Liver (tissue), 10 donors: ENCODE measurements at places on chromosomes 12 and 14. TPM values are rescaled to one million over a fixed set of nuclear protein-coding genes. Genes with fewer than 3 reads are reported as not detected.

CIDEB gene
- 142 TPM for total RNA-seq

PIANP gene
- total RNA-seq: not detected

NR1H4 gene
- 106 TPM for total RNA-seq

LPAR5 gene
- total RNA-seq: 2.0 TPM

KRT86 gene
- total RNA-seq: not detected

POTEM gene
- not detected for total RNA-seq

ANGEL1 gene
- total RNA-seq: 15.9 TPM

ASIC1 gene
- 0.05 TPM for total RNA-seq

NFATC4 gene
- 1.4 TPM for total RNA-seq

KRT79 gene
- total RNA-seq: not detected

BDKRB2 gene
- 0.19 TPM for total RNA-seq

GALNT9 gene
- 0.09 TPM for total RNA-seq

DEGS2 gene
- 0.17 TPM for total RNA-seq

TAS2R42 gene
- total RNA-seq: not detected

MSRB3 gene
- 3.5 TPM for total RNA-seq

BCL2L2 gene
- 28.0 TPM for total RNA-seq

BCL11B gene
- total RNA-seq: 0.42 TPM

AMDHD1 gene
- 124 TPM for total RNA-seq

SOAT2 gene
- 9.4 TPM for total RNA-seq

HOXC11 gene
- total RNA-seq: not detected

TMEM30B gene
- total RNA-seq: 7.3 TPM

SELPLG gene
- total RNA-seq: 9.6 TPM

CISTR gene
- not detected for total RNA-seq

NRDE2 gene
- total RNA-seq: 10.1 TPM

METTL25 gene
- total RNA-seq: 13.4 TPM

COL2A1 gene
- total RNA-seq: 321 TPM

CRIP2 gene
- 10.9 TPM for total RNA-seq

PPFIA2 gene
- total RNA-seq: 0.05 TPM

FUT8 gene
- total RNA-seq: 14.1 TPM

CCDC177 gene
- total RNA-seq: not detected

NEDD8 gene
- total RNA-seq: 32.3 TPM

KCNA5 gene
- total RNA-seq: 0.42 TPM

CD4 gene
- 22.5 TPM for total RNA-seq

OTX2 gene
- total RNA-seq: not detected

MTHFD1 gene
- total RNA-seq: 43.8 TPM

OLR1 gene
- total RNA-seq: 0.37 TPM

KRT71 gene
- total RNA-seq: not detected

SLC7A7 gene
- total RNA-seq: 9.2 TPM

SRRM4 gene
- total RNA-seq: not detected
